ENCODE measurements at places on chromosomes 1 and 21.
A peak's percentile ranks its signal among the peaks of the same experiment; 100 is the strongest.

- no peak for DNase-seq
These were observed 1523.0 kb upstream of the B3GALT2 start for GRCh38 chr1:194709439-194709838.

- DNase-seq: no peak
These were observed 3.0 kb upstream of the SMPDL3B start for GRCh38 chr1:27931759-27932158.

- DNase-seq: no peak
These were observed 61.1 kb downstream of the SPEN start for GRCh38 chr1:15908597-15908996.

- DNase-seq: no peak
These were observed 57.9 kb upstream of the TENT5B start for GRCh38 chr1:27070390-27071048.

- no peak for DNase-seq
These were observed 4.4 kb upstream of the IGSF3 start for GRCh38 chr1:116671912-116672311.

GRCh38 chr1:6603238-6603914, 707 bp upstream of the KLHL21 start:
- peak; percentile 39 for DNase-seq

DNA sequence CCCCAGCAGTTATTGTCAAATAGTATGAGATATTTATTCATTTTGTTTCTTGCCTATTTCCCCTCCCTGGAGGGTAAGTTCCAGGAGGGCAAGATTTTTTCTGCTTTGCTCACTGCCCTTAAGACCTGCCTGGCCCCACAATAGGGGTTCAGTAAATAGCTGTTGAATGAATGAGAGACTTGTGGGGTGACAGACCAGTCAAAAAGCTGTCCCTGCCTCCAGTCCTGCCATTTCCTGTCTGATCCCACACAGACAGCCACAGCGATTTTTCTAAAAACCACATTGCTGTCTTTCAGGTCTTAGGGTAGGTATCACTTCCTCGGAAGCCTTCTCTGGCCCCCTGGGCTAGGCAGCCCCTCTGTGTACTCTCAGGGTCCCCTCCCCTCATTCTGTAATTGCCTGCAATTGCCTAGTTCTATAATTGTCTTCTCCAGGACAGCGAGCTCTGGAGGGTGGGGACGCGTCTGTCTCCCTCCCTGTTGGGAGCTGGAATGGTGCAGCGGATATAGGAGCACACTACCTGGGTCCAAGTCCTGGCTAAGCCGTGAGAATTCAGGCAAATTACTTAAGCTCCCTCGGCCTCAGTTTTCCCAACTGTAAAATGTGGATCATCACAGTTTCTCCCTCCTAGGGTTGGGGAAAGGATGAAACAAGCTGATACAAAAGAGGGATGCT, 1.8 kb upstream of the EXTL1 start:
- DNase-seq: peak; percentile 43

GRCh38 chr1:220044678-220045355, 1.5 kb downstream of the EPRS1 start:
- no peak for DNase-seq

GRCh38 chr1:85582687-85583591, 2.4 kb downstream of the CCN1 start:
- DNase-seq: no peak

- no peak for DNase-seq
These were observed 24.0 kb upstream of the HYI start for GRCh38 chr1:43477716-43478115.
